ENCODE measurements at places on chromosomes 13 and 19.
A peak's percentile ranks its signal among the peaks of the same experiment; 100 is the strongest.

DNA sequence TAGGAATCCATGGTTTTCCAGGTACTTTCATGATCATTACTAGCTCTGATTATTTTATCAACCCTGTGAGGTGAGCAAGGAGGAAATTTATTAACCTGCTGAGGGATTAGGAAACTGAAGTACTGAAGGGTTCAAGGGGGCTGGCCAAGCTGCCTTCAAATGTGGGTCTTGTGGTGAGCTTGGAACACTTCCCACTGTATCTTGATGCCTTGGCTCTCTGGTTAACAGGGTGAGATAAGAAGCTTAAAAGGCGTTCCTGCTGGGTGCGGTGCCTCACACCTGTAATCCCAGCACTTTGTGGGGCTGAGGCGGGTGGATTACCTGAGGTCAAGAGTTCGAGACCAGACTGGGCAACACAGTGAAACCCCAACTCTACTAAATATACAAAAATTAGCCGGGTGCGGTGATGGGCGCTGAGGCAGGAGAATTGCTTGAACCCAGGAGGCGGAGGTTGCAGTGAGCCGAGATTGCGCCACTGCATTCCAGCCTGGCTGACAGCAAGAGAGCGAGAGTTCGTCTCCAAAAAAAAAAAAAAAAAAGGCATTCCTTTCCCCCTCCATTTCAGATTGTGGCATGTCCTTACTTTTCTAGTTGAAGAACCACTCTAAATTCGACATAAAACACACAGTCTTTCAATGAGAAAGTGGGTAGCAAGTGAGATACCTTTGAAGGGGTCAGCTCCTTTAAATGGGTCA, 70.2 kb downstream of the KLF2 start:
- DNase-seq: peak; percentile 23

- DNase-seq: no peak
Measured at GRCh38 chr19:4487572-4487971, 15.5 kb downstream of the HDGFL2 start.

DNA sequence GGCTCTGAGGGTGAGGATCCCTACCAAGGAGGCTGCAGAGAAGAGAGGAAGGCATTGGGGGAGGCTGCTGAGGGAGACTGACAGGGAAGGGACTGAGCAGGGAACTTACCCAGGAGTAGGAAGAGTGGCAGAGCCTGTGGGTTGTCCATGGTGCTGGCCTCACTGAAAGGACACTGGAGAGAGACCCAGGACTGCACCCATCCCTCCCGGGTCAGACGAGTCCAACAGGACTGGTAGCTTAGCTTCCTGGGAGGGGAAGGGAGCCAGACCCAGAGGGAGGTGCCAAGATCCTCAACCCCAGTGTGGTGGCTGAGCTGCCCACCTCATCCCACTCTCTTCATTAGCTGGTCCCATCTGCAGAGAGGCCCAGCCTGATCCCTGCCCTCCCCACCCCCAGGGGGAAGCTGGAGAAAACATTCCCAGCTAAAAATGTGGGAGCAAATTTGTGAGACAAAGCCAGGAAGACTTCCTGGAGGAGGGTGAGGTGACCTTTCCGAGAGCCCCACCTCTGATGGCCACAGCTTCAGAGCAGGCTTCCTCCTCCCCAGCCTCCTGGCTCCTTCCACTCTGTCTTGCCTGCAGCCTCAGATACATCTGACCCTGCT, at the start of gene VSIG10L:
TSS of gene VSIG10L (minus strand) at position 164 of the 605 bp plus-strand sequence. CDS start at position 149, 15 bp downstream.
- no peak for DNase-seq

DNA sequence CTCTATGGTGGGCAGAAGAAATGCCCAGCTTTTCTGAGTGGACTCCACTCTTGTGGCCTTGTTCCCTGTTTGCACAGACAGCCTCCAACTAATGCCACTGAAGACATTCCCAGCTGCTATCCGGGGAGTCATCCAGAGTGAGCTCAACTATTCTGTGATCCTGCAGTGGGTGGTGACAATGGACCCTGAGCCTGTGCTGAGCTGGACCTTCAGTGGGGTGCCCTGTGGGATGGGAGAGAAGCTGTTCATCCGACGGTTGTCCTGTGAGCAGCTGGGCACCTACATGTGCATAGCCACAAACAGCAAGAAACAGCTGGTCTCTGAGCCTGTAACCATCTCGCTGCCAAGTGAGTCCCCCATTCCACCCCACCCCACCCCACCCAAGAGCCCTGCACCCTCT, 10.3 kb downstream of the IGSF23 start:
- no peak for DNase-seq

- no peak for DNase-seq
Measured at GRCh38 chr13:44259045-44260027, 114.3 kb upstream of the SERP2 start.

DNA sequence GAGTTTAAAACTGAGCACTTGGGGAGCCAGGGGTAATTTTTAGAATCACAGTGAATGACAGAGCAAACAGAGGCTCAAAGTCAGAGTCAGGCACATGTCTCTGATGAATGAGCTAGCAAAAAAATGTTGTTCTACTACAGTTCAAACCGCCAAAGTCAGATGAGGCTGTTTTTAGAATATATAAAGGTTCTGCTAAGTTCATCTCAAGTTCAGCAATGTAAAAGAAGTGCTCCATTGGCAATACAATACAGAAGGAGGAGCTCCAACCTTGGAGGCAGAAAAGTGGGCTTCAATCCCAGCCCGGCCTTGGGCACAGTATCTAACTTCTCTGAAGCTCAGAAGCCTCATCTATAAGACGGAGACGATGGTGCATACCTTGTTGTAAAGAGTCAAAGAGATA, 70.1 kb upstream of the IPO5 start:
- DNase-seq: no peak

DNA sequence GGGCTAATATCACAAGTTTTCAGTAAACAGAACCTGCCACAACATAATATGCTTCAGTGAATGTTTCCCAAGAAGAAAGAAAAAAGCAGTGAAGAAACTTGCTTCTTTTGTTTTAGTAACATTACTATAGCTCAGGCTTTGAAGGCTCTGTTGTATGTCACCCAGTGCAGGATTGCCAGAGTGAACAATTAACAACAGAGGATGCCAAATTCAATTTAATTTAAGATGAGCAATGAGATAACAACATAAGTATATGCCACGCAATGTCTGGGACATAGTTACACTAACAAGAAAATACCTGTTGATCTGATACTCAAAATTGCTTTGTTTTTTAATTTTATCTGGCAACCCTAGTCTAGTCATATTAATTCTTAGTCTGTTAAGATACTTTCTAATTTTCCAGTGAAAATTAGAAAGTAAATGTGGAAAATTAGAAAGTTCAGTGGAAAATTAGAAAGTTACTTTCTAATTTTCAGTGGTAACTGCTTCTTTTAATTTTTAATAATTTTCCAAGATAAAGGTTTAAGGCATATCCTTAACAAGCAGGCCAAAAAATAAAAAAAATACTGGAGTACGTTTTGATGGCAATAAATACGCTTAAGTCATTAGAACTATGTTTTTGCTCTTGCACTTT, 336.3 kb downstream of the SLITRK6 start:
- no peak for DNase-seq

GRCh38 chr13:99636306-99636705, 135.0 kb downstream of the TM9SF2 start:
- no peak for DNase-seq

- no peak for DNase-seq
Measured at GRCh38 chr19:18650468-18651041, 13.7 kb downstream of the KLHL26 start.
